ENCODE measurements at places on chromosomes 1 and 21.

- peak; percentile 97 for DNase-seq
Measured at GRCh38 chr1:16366722-16367257, at the start of gene SZRD1. TSS of gene SZRD1 (plus strand) at chr1:16367242. CDS start at chr1:16367258, 16 bp downstream.

- peak; percentile 58 for DNase-seq
Measured at GRCh38 chr1:111570781-111571181, 48.8 kb upstream of the RAP1A start.

- DNase-seq = no peak
Measured at GRCh38 chr1:174746024-174746808, 253.5 kb upstream of the CACYBP start.

- no peak for DNase-seq
Measured at GRCh38 chr1:71193153-71193552, 112.3 kb upstream of the ZRANB2 start.

GRCh38 chr1:51833700-51834099, 44.8 kb downstream of the NRDC start:
- no peak for DNase-seq

DNA sequence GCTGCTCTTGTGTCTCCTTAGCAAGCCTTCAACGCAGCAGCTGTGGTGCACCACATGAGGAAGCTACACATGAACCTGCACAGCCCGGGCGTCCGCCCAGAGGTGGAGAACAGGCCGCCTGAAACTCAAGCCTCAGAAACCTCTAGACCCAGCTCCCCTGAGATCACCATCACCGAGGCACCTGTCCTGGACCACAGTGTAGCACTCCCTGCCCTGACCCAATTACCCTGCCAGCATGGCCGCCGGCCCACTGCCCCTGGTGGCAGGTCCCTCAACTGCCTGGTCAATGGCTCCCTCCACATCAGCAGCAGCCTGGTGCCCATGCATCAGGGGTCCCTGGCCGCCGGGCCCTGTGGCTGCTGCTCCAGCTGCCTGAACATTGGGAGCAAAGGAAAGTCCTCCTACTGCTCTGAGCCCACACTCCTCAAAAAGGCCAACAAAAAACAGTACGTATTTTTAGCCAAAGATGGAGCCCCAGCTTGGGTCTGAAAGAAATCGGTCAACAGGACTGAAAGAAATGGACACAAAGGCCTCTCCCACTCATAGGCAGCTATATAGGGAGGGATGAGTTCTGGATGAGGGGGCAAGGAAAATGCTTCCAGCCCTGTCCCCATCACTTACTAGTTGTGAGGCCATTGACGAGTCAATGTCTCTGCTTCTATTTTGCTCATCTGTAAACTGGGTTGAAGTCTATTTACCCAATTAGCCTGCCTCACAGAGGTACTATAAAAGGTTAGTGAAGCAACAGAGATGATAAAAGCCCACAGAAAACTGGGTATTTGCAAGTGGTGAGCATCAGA, 28.5 kb downstream of the CAMK1G start:
- no peak for DNase-seq

DNA sequence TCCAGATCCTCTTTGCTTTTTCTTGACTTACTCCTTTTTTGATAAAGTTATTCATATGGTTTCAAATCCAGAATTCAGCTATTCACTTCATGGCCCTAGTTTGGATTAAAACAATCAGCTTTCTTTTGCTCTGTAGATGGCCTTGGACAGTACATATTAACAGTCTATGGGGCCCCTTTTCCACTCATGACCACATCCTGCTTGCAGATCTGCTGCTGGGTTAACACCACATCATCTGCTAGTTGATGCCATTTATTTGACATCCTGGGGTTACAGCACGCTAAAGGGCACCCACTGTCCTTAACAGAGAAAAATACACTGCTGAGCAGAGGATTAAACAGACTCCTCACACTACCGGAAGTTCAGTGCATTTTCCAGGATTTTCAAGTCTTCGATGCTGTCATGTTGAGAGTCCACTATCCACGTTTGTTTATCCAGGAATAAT, 941 bp upstream of the IFI16 start:
- peak; percentile 86 for DNase-seq

- DNase-seq = no peak
Measured at GRCh38 chr1:32771561-32772280, 45.4 kb downstream of the YARS1 start.

- DNase-seq = no peak
Measured at GRCh38 chr1:228375578-228376261, 30.9 kb downstream of the TRIM11 start.

GRCh38 chr1:237570530-237570929, 320.2 kb downstream of the ZP4 start:
- no peak for DNase-seq

DNA sequence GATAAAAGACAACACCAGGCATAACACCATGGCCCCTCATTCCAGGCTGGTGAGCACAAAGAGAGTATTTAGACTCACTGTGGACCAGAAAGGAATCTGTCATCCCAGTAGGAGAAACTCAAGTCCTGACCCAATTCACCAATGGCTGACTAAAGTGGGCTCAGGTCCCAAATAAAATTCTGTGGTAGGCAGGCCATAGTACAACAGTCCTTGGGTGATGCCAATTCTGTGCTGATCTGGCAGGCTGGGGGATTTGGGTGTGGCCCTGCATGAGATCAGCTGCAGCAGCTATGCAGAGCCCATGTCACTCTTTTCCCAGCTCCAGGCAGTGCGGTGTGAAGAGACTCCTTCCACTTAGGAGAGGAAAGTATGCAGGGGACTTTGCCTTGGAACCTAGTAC, 245.1 kb downstream of the LBR start:
- no peak for DNase-seq

DNA sequence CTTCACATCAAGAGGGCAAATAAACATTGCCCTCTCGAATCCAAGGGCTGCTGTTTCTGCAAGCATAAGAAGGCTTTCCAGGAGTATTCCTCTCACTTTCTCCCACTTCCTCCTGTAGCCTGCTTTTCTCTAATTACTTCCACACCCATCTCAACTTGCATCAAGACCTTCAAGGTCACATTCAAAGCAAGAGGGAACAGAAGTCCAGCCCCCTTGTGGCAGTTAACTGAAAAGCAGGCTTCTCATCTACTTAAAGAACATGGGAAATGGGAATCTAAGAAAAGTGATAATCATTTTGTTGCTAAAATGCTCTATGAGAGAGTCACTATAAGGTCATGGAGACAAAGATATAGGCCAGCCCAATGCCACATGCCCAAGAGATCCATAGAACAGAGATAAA, 874.4 kb downstream of the KCNT2 start:
- DNase-seq = no peak

DNA sequence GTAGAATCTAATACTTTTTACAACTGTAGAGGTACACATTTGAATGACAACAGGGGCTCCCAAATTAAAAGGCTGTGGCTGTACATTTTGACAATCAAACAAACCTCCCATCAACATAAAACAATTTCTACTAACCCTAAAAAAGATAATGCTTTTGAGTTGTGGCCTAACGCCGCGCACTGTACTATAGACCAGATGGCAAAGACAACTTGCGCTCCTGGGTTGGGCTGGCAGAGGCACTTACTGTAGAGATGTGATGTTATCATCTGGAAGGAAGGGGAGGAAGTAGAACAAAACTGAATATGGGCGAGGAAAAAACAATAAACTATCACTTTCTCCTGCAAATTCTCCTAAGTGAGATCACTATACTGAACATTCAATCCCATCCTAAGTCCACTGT, 26.1 kb downstream of the SPRTN start:
- no peak for DNase-seq

DNA sequence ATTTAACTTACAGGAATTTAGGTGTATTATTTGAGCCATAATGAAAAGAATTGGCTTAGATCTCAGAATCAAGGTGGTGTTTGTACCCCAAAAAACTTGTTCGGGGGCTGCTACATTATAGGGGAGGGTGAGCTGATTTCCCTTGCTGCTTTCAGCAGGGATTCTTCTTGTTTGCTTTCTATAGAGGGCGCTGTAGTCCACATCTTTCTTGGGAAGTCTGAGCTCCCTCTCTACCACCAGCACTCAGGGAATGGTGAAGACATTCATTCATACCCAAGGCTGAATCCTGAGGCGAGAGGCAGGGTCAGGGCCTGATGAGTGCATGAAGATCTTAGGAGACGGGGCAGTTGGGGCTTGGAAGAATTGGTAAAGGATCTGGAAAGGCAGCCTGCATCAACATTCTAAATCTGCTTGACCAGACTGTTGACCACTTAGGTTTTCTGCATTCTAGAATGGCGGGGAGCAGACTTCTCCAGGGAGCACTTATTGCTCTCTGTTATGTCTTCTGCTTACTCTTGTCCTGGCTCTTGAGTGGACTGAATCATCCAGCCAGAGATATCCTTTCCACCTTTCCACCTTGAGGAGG, 18.9 kb downstream of the SPATA46 start:
- peak; percentile 57 for DNase-seq

DNA sequence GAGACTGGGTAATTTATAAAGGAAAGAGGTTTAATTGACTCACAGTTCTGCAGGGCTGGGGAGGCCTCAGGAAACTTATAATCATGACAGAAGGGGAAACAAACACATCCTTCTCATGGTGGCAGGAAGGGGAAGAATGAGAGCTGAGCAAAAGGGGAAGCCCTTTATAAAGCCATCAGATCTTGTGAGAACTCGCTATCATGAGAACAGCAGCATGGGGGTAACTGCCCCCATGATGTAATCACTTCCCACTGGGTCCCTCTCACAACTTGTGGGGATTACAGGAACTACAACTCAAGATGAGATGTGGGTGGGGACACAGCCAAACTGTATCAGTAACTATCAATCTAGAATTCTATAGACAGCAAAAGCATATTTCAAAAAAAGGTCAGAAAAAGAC, 64.7 kb upstream of the ACTRT2 start:
- DNase-seq = no peak

GRCh38 chr1:230348386-230349019, 77.6 kb downstream of the PGBD5 start:
- DNase-seq = no peak

DNA sequence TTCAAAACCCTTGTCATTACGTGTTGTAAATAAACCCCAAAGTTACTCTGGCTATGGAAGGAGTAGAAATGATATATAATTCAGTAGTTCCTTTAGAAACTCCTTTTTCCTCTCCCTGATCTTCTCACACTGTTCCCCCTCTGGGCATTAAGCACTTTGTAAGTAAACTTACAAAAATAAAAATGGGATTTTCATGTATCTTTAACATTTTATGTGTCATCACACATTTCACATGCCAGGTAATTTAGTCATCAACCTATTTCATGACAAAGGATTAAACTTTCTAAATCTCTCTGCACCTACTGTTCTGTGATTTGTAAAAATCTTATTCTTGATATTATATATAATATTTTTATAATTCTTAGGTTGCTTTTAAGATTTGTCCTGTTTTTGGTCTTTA, 176.9 kb downstream of the NEK7 start:
- DNase-seq = no peak

- no peak for DNase-seq
Measured at GRCh38 chr21:45303751-45304475, 16.2 kb upstream of the POFUT2 start.

- no peak for DNase-seq
Measured at GRCh38 chr1:221230605-221231004, 351.4 kb downstream of the HLX start.

- DNase-seq = peak; percentile 28
Measured at GRCh38 chr1:24501371-24502064, 1.1 kb upstream of the RCAN3 start.

- DNase-seq = no peak
Measured at GRCh38 chr1:38612951-38613350, 246.6 kb downstream of the RRAGC start.

- no peak for DNase-seq
Measured at GRCh38 chr1:69707103-69707502, 139.4 kb downstream of the LRRC7 start.

DNA sequence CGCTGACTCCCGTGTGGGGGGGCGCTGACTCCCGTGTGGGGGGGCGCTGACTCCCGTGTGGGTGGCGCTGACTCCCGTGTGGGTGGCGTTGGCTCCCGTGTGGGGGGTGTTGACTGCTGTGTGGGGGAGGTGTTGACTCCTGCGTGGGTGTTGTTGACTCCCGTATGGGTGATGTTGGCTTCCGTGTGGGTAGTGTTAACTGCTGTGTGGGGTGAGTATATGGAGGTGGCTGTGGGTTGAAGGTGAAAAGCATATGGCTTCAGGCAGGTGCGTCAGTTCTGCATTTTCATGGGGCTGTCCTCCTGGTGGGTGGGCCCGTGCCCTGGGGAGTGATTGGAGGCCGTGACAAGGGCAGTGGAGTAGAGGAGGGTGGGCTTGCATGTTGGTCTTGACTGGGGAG, 7.9 kb downstream of the PLCH2 start:
- no peak for DNase-seq

GRCh38 chr1:217388522-217389065, 242.3 kb downstream of the GPATCH2 start:
- DNase-seq = no peak

DNA sequence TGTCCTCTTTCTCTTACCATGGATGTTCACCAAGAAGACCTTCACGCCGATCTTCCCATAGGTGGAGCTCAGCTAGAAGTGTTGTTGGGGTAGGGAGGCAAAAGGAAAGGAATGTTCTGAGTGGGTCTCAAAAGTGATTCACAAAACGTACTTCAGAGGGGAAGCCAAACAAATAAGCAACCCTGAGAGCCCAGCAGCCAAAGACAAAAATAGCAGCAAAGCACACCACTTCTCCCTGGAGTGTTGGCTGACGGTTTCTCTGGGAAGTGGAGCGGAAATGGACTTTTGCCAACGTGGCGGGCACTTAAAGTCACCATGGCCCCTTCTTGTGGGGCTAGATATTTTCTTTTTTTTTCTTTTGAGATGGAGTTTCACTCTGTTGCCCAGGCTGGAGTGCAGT, 23.1 kb downstream of the SLC26A9 start:
- DNase-seq = no peak

- DNase-seq = no peak
Measured at GRCh38 chr1:48749068-48749467, 27.6 kb downstream of the BEND5 start.

DNA sequence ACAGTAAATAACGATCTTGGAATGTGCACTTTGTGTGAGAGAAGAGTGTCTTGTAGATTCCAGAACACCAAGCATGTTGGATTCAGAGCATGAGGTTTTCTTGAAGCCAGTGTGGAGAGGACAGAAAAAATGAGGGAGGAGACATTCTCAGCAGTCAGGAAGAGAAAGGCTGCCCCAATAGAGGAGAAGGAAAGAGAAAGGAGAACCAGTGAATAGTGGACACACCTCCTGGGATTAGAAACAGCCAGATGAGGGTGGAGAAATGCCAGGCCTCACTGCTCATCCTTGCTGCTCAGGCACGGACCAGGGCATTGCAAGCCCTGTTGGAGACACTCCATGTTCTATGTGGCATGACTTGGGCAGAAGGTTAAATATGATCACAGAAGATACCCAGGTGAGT, 69.0 kb upstream of the KAZN start:
- DNase-seq = no peak

GRCh38 chr1:196152975-196153374, 455.3 kb downstream of the KCNT2 start:
- no peak for DNase-seq

DNA sequence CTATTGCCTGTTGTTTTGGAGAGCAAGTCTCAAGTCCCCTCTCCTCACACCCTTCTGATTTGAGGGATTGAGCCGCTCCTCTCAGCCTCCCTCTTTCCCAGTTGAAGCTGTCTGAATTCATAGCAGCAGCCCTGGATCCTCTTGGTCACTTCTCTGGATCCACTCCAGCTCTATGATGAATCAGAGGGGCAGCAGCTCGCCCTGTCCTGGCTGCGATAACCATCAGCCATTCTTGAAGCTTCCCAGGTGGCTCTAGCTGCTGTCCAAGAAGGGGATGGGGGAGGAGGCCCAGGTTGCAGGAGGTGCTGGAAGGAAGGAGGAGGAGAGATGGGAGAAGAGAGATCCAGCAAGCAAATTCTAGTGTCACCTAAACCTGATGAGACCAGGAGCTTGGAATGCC, 31.3 kb downstream of the WNT4 start:
- DNase-seq = no peak

GRCh38 chr1:41416552-41417334, 55.5 kb downstream of the FOXO6 start:
- peak; percentile 71 for DNase-seq

Measured in immature natural killer cell (primary cell).